ENCODE measurements at places on chromosomes 3 and 15.

DNA sequence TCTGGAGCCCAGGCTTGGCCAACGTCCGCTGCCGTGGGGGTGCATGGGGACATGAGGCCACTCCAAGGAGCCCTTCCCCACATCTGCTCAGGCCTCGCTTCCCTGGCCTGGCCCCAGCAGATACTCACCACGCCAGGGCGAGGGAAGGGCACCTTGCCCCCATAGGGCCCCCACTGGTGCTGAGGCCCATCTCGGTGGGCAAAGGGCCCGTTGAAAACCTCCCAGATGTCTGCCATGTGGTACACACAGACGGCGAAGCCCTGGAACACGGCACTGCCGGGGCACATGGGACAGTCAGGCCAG, 4.7 kb downstream of the SEMA3G start:
- DNase-seq, result no peak

GRCh38 chr3:16146015-16146730, 28.3 kb upstream of the GALNT15 start:
- DNase-seq, result no peak

- peak; percentile 28 for DNase-seq
Observed at GRCh38 chr3:125143982-125144652, 68.4 kb downstream of the SLC12A8 start.

DNA sequence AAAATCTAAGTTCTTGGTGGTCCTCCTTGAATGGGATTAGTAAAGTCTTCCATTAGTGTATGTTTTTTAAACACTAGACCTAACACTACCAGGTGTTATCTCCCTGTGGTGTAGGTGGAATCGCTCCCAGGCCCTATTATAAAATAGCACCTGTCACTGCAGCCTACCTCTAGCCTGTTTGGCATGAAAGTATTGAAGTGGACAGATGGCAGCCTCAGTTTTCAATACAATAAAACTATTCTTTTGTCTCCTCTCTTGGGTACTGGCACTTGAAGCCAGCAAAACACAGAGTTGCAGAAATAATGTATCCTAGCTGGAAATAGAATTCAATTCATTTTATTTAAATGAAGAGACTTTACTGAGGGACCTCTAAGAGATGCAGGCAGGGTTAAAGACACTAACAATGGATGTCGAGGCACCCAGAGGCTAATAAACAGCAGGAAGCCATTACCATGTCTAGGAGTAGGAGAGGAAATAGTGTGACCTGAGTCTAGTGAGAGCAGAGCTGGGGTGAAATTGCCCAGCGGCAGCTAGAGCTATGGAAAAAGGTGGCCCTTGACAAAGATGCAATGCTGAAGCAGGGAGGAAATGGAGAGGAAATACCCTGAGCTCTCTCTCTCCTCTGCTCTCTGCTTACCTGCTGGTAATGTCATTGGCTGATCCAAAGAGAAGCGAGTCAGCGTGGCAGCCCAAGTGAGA, 49.1 kb upstream of the TMEM158 start:
- no peak for DNase-seq

- DNase-seq, result peak; percentile 25
Observed at GRCh38 chr15:31341496-31342195, 15.0 kb downstream of the KLF13 start.

GRCh38 chr3:128969993-128970739, 23.7 kb downstream of the CFAP92 start:
- DNase-seq, result peak; percentile 42

DNA sequence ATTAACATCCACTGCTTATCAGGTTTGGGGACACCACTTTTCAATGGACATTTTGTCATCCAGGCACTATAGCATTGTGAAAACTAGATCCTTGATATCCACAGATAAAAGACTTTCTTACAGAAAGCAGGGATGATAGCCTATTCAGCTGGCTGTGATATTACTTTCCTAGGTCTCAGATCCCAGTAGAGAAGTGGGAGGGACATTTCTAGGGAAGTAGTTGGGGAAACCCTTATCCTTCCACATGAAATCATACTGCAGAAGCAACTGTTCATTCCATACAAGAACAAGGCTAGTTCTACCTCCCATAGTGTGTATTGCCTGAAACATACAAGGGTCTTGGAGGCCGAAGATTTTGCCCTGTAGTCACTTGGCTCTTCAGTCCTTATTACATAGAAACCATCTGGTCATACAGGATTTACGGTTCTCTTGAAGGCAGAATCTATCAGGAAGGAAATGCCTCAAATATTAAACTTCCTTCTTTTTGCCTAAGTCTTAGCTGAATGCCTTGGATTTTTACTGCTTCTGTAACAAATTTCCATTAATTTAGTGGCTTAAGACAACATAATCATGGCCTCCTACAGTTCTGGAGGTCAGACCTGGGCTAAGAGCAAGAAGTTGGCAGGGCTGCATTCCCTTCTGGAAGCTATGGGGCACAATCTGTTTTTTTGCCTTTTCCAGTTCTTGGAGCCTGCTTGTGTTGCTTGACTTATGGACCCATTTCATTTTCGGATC, 119.4 kb downstream of the ECT2 start:
- DNase-seq, result no peak

DNA sequence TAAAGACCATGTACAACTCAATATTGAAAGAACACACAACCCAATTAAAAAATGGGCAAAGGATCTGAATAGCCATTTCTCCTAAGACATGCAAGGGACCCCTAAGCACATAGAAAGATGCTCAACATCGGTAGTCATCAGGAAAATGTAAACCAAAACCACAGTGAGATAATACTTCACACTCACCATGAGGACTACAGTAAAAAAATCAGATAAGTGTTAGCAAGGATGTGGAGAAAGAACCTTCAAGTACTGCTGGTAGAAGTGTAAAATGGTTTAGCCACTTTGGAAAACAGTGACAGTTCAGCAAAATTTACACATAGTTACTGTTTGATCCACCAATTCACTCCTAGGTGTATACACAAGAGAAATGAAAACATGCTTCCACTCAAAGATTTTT, 30.1 kb upstream of the XIRP1 start:
- DNase-seq, result no peak

DNA sequence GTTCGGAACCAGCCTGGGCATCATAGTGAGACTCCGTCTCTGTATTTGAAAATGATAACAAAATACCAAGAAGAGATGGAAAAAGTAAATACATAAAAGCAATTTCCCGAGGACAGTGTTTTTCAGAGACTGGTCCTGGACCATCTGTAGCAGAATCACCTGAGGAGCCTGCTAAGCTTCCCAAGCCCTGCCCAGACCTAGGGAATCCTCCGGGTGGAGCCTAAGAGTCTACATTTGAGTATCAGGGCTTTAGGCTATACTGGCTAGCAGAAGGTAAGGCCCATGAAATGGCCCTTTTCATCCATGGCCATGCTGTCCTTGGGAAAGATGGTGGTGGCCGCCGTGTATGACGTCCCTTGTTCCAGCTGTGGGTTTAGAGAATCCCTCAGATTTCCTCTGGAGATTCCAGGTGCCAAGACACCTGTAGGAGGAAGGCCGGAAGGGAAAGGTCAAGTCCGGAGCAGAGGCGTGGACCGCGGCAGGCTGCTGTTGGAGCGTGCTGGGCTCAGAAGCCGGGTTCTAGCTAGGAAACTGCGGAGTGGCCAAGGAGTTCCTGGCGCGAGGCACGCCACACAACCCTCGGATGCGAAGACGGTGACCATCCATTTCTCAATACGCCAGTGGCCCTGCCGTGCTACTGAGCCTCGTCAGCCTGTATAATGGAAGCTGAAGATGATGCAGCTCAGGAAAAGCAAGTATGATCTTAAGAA, 50.9 kb downstream of the TMEM44 start:
- DNase-seq, result no peak

All from COR-L47 (cell line).